Daoy (cell line): ENCODE measurements at places on chromosomes 12 and 14. TPM values are rescaled to one million over a fixed set of nuclear protein-coding genes. Genes with fewer than 3 reads are reported as not detected.

DNA sequence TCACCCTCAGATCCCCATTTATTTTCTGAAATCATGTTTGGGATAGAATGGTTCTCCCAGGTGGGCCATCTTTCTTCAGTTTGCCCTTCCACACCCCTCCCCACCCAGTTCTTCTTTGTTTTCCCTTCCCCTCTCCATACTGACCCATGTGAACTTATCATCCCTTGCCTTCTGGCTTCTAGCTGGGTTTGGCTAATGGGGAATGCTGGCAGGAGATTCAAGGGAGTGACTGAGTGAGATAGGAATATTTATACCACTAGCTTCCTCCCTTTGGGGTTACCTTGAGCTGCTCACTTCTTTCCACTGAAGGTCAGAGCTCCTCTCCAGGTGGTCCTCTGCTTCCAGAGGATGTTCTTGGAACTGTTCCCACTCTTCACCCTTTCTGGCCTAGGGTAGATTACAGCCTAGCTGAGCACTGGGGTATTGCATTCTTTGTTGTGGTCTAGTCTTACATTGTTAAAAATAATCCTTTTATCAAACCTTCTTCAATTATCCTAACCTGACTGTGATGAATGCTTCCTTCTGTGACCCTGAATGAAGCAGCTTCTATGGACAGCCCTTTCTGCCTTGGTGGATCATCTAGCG, 88.3 kb upstream of the ATP2B1 start:
- no peak for DNase-seq

Gene ADAM20
- 0.18 and 0.34 TPM in 2 replicates for total RNA-seq

DNA sequence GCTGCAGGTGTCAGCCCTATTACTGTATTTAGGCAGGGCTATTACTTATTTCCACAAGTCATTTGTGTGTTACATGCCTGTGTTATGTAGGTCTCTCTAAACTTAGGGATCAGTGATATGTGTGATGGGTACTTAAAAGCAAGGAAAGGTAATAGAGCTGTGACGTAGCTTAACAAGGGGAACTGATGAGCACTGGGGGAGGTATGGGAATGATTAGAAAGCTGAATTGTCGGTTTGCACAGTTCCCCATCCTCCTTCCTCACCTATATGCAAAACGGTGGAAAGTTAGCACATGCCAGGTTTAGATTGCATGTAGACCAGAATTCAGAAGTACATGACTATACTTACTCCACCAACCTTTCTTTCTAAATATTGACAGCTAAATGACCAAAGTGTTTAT, 494.3 kb upstream of the GARIN6 start:
- DNase-seq: no peak

DNA sequence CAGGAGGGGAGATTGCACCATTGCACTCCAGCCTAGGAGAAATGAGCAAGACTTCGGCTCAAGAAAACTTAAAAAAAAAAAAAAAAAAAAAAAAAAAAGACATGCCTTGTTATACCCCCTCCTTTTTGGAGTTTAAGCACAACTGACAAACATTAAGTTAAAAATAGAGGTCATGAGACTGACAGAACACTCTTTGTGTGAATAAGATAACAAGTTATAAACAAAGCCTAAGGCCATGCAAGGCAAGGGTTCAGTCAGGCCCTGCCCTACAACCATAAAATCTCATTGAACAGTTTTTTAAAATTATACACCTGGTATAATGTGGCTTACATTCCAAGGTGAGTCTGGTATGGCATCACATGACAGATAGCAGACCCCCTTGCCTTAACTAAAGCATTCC, 39.3 kb downstream of the TSPAN19 start:
- DNase-seq: no peak

Gene IKBIP
- total RNA-seq: 55.3 and 81.4 TPM in 2 replicates

DNA sequence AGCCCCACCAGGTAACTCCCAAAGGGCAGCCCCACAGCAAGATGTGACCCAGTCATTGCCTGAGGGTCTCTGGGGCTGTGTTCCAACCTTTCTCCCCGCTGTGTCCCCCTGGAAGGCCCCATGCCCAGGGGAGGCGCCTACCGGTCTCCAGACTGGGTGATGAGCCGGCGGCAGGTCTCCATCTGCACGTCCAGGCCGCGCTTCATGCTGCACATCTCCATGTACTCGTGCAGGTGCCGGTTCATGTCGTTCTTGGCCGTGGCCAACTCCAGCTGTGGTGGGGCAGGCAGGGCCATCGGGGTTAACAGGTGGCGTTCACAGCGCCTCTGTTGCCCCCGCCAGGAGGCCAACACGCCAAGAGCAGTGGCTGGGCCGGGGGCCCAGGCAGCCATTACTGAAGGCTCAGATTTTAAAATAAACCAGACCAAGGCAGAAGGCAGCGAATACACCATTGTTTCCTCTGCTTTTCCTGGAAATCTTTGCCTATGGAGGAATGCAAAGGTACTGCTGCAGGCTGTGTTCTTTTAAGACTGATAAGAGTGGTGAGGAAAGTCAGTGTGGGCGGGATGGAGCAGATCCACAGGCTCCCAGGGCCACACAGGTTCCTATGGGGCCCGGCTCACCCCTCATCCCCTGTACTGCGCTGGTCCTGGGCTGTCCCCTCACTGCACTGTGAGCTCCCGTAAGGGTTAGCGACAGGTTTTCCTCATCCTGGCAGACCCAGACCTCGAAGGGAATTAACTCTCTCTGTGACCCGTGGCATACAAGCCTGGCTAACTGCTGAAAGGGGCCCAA, 7.3 kb downstream of the GAPDH start:
- DNase-seq: no peak
